ENCODE measurements at places on chromosomes 6 and 20.
A peak's percentile ranks its signal among the peaks of the same experiment; 100 is the strongest.

DNA sequence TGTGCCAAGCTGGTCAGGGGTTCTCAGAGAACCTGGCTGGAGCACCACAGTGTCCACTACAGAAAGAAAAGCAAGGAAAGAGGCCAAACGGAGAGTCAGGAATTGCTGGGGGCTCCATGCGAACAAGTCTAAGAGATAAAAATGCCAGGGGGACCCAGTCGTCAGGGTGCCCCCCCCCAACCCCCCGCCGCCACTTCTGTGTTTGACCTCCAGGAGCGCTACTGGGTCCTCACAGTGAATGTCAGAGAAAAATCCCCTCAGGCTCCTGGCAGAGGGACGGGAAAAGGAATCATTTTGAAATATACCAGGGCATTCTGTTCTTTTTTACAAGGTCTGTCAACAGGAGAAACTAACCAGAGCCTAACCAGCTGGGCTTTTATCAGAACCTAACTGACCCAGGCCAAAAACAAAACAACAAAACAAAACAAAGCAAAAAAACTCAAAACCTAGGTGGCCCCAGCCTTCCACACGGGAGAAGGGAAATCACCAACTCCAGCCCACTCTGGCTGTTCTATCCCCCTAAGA lies 17.9 kb upstream of the NELFCD start:
- no peak for DNase-seq

GRCh38 chr6:25506020-25506419 lies 146.0 kb upstream of the SCGN start:
- no peak for DNase-seq

DNA sequence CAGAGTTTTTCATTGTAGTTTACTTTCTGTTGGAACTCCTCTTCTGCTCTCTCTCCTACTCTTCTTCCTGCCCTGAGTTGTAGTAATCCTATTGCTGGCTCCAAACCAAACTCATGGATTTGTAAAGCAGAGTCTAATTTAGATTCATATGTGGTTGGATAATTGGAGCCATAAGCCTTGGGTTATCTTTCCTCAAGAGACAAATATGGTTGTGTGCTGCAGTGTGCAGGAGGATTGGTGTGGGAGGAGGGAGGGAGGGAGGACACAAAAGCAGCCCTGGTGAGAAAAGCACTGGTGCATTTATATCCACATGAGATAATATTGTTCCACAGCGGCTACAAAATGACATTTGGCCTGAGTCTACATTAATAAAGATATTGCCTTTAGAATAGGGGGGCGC lies 4.2 kb downstream of the HLA-G start:
- no peak for DNase-seq

DNA sequence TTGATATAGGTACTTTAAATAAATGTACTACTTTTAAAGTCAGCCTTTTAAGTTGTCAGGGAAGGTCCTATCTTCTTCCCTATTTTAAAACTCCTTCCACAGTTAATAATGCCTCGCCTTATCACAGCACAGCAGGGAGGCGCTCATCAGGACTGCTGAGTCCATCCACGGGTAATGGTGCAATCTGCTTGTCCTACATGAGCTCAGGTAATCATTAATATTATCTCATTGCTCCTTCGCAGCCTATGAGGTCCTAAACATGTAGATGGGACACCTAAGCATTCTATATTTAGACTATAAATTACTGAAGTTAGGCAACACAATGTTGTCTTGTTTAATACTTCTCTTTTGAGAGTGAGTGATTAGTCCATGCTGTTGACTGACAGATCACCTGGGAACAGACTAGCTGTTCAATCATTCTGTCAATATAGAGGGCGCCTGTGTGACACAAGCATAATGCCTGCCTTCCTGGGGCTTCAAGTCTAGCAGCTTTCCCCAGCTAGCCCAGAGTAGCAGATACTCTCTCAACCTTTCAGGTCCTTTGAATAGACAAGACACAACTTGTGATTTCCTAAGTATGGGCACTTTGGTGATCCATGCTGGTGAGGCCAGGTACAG lies 91.0 kb downstream of the FYN start:
- DNase-seq, result no peak

DNA sequence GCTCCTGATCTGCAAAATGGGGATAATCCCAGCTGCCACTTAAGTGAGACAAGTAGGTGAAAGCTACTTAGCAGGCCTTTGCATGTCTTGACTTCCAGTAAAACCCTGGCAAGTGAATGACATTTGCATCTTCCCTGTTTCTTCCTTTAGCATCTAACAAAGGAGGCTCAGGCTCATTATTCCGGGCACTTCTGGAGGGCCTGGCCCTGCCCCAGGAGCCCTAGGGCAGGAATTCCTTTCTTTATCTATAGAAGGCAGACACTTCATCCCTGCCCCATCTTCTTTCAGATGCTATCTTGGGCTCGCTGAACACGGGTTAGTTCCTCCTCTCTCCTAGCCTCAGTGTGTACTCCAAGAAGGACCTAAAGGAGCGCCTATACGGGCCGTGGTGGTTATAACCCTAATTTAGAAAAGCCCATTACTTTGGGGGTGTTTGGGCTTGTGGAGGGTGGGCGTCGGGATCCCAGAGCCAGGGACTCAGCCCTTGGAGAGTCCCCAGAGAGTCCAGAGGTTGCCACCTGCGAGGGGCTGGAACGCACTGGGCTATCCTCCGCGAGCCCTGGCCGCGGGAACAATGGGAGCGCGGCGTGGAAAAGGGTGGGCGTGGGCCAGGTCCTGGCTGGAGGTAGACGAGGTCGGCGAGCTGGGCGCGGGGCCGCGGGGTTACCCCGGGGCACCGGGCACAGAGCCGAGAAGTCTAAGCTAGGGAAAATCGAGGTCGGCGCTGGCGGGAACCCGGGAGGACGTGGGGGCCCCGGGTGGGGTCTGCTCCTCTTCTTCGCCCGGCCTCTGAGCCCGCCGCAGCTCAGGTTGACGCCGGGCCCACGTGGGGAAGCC lies 62.8 kb upstream of the EPB41L1 start:
- no peak for DNase-seq

DNA sequence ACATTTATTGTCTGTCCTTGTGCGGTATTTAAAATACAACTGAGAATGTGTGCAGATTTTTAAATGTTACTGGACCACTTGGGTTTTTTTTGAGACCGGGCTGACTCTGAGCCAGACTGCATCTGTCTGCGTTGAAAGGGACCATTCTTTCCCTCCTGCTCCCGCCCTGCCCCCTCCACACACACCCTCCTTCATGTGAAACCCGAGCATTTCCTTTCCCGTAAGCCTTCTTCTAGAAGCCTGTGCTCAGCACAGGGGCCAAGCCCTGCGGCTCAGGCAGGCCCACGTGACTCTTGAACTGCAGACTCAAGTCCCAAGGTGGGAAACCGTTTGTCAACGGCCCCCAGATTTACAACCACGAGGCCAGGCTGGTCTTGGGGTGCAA lies 82.7 kb upstream of the FOXC1 start:
- DNase-seq, result peak; percentile 62

GRCh38 chr6:90154755-90155470 lies 141.7 kb downstream of the BACH2 start:
- DNase-seq, result no peak

- DNase-seq, result no peak
Observed at GRCh38 chr6:150752409-150752808, 113.1 kb upstream of the MTHFD1L start.
